NCI-H2081 (cell line): ENCODE measurements at places on chromosomes 1 and 21.
A peak's percentile ranks its signal among the peaks of the same experiment; 100 is the strongest.

GRCh38 chr1:63612971-63613370, 19.8 kb downstream of the PGM1 start:
- no peak for DNase-seq

DNA sequence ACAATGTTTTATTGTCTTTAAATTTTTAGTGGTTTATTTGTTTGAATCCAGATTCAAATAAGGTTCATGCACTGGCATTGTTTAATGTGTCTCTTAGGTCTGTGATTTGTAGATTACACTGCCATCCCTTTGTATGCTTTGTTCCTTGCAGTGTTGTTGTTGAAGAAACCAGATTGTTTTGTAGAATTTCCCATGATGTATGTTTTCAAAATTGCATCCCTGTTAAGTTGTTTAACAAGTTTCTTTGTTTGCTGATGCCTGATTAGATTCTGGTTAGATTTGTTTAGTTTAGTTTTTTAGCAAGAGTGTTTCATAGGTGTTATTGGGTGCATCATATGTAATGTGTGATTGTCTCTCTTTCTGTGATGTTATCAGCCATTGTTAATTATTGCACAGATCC, 5.5 kb upstream of the AVPR1B start:
- DNase-seq = no peak

DNA sequence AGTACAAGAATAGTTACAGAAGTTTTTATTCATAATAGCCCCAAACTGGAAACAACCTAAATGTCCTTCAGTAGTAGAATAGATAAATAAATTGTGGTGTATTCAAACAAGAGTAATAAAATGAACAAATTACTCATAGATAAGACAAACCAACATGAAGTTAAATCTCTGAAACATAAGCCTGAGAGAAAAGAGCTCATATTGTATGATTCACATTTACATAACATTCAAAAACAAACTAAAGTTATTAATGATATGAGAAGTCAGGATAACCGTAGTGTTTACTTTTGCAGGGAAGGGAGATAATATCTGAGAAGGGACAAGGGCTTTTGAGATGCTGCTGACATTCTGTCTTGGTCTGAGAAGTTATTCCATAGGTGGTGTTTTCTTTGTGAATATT, 13.5 kb downstream of the STPG1 start:
- no peak for DNase-seq

DNA sequence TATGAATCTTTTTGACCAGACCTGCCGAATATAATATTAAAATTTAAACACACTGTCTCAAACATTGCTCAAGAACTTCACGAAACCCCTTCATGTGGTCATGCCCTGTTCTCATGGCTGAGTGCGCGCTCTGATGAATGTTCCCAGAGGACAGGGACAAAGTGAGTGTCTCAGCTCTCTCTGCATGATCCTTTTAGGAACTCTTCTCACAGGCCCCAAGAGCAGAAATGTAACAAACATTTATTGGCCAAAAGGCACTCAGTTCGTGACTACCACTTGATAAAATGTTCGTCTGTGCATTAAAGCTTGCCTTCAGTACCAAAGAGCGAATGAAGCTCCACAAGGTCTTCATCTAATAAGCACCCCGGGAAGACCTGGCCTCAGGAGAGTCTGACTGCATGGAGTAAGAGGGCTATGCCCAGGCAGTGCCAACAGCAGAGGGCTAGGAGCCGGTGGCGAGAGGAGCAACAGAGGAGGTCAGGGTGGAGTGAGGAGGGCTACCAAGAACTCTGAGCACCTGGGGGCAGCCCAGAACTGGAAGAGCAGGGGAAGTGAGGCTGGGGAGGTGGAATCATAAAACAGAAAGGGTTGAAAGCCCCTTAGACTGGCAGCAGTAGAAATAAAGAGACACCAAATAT, 171.1 kb downstream of the RHOU start:
- DNase-seq = no peak

DNA sequence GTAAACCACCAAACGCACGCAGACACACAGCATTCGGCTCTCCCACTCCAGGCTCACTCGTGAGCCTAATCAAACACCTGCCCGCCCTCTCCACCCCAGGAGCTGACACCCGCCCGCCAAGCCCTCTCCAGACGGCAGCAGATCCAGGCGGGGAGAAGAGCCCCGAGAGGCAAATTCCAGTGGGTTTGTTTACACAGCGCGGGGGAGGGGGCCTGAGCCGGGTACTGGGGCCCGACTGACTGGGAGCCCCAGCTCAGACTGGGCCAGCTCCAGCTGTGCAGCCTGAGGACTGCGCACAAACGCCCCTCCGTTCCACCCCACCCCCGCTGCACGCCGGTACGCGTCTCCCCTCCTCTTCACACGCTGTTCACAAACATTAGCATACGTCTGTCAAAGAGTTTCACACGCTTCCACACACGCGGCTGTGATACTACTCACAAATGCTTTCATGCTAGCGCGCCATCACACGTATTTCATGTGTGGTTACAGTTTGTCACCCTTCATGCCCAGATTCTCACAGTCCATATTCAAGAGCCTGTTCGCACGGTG, 1.0 kb upstream of the EFNA1 start:
- peak; percentile 48 for DNase-seq

GRCh38 chr1:28865997-28866650, 48.2 kb upstream of the EPB41 start:
- no peak for DNase-seq

DNA sequence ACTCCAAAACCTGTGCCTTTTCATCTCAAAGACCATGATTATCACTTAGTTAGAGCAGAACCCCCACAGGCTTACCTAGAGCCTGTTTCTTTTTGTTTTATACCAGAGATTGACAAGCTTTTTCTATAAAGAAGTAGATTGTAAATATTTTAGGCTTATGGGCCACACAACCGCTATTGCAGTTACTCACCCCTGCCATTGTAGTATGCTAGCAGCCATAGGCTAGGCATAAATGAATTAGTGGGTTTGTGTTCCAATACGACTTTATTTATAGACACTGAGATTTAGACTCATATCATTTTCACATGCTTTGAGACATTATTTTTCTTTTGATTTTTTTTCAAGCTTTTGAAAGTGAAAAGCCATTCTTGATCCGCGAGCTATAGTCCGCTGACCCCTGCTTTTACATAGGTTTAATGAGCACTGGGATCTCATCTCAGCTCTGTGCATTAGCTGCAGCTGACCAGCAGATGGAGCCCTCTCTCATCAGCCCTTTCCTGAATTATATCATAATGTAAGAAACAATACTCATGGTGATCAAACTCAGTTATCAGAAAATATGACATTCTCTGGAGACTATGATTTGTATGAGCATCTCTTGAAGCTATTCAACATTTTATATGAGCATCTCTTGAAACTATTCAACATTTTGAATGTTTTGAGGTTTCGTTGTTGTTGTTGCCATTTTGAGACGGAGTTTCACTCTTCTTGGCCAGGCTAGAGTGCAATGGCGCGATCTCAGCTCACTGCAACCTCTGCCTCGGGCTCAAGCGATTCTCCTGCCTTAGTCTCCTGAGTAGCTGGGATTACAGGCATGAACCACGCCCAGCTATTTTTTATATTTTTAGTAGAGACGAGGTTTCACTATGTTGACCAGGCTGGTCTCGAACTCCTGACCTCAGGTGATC, 111.9 kb upstream of the L1TD1 start:
- DNase-seq = peak; percentile 26

- DNase-seq = no peak
Observed at GRCh38 chr1:27666294-27666693, 5.7 kb downstream of the IFI6 start.

- no peak for DNase-seq
Observed at GRCh38 chr1:209109001-209109785, 474.3 kb upstream of the CAMK1G start.

DNA sequence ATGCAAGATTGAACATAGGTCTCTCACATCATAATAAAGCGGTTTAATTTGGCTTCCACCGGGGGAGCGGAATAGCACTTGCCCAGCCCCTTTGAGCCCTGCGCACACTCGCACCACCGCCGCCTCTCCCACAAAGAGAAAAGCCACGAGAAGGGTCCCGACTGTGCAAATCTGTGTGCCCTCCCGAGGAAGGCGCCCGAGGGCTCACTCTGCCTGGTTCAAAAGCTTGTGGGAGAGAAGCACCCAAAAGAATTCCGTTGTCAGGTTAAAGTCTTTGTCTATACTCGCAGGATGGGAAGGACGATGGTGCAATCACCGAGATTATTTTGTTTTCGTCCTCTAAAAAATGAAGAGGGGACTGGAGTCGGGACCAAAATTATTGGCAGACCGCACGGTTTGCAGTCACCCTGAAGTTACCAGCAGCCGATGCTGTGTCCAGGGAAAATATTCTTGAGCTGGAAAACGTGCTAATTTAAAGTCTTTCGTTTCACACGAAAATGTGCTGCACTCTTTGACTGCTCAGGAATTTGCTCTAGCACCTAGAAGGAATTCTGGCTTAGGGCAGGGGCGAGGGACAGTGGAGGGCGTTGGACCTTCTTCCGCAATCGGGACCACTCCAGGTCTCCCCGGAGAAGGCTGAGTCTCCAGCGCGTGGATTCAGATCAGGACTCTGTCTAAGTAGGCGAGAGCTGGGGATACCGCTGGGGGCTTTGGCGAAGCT, 6.6 kb upstream of the SIM2 start:
- no peak for DNase-seq

DNA sequence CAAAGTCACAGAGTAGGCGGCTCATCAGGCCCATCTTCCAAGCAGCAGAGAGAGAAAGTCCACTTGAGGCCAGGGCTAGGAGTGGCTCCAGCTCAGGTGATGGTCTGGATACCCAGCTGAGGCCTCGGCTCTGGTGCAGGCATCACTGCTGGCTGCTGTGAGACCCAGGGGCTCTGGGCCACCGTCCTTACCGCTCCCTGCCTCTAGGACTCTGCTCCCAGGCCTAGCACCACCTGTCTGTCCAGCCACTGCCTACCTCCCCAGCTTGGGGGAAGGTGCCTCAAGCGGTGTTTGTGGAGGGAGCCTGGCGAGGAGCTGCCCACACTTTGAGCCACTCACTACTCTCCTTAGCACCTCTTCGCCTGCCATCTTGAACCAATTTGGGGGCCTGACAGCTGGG, 57.9 kb downstream of the DMRTB1 start:
- DNase-seq = no peak

GRCh38 chr1:221772117-221772516, 30.2 kb upstream of the DUSP10 start:
- no peak for DNase-seq

DNA sequence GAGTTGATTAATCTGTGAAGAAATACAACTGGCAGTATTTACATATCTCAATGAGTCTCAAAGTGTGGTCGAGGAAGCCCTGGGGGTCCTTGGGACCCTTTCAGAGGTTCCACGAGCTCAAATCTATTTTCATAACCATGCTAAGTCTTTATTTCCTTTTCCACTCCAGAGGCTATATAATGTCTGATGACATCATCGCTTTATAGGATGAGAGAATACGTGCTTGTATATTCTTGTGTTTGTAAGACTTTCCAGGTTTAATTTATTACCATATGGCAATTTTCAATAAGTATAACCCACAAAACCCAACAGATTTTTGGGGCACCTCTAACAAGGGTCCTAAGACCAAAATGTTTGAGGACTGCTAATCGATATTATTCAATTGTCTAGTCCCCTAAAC, 1.4 kb upstream of the SLC19A2 start:
- DNase-seq = no peak

DNA sequence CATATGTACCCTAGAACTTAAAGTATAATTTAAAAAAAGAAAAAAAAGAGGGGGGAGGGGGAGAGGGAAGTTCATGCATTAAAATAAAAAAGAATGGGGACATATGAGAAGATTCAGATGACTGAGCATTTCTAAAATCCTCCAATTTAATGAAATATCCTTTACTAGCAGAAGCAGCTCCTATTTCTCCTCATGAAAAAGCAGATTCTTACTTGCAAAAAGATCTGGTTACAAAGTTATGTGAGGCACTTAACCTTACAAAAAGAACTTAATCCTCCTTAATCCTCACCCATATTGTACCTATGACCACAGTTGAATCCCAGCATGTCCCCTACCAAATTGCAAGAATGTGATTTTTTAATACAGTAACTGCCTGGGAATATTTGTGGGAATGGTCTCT, 298.5 kb downstream of the SRGAP2C start:
- DNase-seq = no peak

DNA sequence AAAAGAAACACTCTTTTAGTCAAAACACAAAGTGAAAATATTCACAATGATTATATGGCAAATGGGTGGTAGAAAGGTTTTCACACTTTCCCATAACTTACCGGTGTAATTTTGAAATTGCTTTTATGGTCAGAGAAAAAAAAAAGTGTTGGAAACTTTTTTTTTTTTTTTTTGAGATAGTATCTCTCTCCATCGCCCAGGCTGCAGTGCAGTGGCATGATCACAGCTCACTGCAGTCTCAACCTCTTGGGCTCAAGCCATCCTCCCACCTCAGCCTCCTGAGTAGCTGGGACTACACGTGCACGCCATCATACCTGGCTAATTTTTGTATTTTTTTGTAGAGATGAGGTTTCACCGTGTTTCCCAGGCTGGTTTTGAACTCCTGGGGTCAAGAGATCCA, 3.3 kb downstream of the IFNGR2 start:
- DNase-seq = no peak

DNA sequence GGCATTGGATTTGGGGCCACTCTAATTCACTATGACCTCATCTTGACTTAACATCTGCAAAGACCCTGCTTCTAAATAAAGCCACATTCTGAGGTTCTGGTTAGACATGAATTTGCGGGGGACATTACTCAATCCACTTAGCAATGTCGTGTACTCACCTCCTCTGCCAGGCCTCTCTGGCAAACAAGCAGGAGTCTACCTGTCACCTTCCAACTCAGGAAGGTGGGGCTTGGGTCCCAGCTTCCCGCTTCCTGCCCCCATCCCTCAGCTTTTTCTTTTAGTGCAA, 177.8 kb downstream of the PSMG1 start:
- no peak for DNase-seq
